Activated CD8-positive, alpha-beta T cell treated with anti-CD3 and anti-CD28 coated beads for 36 hours (primary cell): ENCODE measurements at places on chromosomes 1 and 21.
A peak's percentile ranks its signal among the peaks of the same experiment; 100 is the strongest.

GRCh38 chr1:68906431-68906830 is 409.5 kb upstream of the DEPDC1 start:
- DNase-seq = no peak

GRCh38 chr1:54865238-54866073 is 21.5 kb downstream of the DHCR24 start:
- no peak for DNase-seq

GRCh38 chr1:225228871-225229303 is 199.0 kb downstream of the LBR start:
- no peak for DNase-seq

GRCh38 chr1:26677306-26678115 is 18.3 kb upstream of the ARID1A start:
- peak; percentile 75 for DNase-seq

GRCh38 chr1:206725109-206725963 is 40.6 kb downstream of the MAPKAPK2 start:
- DNase-seq = peak; percentile 83

DNA sequence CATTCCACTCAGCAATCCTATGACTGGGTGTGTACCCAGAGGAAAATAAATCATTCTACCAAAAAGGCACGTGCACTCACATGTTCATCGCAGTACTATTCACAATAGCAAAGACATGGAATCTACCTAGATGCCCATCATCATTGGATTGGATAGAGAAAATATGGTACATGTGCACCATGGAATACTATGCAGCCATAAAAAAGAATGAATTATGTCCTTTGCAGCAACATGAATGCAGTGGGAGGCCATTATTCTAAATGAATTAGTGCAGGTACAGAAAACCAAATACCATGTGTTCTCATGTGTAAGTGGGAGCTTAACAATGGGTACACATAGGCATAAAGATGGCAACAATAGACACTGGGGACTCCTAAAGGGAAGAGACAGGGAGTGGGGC is 39.9 kb upstream of the SLC35F3 start:
- no peak for DNase-seq

DNA sequence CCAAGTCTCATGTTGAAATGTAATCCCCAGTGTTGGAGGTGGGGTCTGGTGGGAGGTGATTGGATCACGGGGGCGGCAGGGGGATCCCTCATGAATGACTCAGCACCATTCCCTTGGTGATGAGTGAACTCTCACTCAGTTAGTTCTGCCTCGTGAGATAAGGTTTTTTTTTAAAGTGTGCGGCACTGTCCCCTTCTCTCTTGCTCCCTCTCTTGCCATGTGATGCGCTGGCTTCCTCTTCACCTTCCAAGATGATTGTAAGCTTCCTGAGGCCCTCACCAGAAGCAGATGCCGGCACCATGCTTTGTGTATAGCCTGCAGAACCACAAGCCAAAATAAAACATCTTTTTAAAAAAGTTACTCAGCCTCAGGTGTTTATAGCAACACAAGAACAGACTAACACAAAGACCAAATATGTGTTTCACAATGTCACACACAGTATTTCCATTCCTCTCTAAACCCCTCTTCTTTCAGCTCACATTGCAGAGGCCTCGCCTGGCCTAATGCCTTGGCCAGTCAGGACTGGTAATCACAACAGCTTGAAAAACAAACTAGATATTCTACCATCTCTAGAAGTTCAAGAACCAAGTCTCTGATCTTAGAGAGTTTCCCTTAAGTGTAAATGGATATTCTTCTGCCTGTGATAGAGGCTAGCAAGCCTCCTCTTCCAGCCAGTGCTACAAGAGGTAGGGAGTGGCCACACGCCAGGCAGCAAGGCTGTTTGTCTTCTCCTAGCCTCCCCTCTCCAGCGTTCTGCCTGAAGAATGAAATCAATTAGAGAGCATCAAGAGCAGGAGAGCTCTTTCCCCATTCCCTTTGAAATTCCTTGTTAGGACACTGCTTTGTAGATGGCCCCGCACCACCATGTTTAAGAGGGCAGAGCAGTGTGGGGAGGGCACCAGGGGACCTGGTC is 19.6 kb upstream of the RAP1A start:
- peak; percentile 48 for DNase-seq

DNA sequence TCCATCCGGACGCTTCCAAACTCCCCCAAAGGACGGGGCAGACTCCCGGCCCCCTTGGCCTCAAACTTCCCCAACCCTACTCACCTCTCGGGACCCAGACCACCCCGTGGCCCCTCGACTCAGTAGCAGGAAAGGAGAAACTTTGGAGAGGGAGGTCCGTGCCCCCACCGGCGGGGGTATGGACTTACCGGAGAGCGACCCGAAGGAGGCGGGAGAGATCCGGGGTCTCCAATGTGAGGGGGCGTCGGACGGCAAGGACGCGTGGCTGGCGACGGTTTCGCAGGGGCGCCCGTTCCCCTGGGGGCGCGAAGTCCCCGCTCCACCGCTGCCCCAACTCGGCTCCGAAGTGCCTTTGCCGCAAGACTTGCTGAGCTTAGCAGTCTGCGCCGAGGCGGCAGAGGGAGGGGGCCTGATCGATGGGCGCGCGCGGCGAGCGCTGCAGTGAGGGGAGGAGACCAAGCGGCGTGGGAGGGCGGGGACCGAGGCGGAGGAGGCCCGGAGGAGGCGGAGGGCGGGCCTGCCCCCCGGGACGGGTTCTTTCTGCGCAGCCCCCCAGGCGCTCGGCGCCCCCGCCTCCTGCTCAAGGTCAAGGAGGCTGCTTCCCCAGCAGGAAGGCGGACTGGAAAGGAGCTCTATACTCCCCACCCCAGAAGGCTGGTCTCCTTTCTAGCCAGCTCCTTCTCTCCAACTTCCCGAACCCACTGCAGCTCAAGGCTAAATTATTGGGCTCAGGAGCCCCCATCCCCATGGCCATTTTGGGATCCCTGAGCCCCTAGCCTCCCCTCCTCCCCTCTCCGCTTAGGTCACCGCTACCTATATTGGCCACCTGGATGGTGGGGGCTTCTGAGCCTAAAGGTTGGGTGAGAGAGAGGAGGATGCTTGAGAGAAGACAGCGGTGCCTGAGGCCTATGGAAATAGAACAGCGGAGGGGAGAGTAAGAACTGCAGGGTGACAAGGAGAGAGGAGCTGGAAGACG is at the start of gene SYT2:
Gene SYT2, minus strand, starts transcription at position 385 of the 976 bp plus-strand sequence. CDS start 104,682 bp downstream, outside the sequence.
- DNase-seq = peak; percentile 24

DNA sequence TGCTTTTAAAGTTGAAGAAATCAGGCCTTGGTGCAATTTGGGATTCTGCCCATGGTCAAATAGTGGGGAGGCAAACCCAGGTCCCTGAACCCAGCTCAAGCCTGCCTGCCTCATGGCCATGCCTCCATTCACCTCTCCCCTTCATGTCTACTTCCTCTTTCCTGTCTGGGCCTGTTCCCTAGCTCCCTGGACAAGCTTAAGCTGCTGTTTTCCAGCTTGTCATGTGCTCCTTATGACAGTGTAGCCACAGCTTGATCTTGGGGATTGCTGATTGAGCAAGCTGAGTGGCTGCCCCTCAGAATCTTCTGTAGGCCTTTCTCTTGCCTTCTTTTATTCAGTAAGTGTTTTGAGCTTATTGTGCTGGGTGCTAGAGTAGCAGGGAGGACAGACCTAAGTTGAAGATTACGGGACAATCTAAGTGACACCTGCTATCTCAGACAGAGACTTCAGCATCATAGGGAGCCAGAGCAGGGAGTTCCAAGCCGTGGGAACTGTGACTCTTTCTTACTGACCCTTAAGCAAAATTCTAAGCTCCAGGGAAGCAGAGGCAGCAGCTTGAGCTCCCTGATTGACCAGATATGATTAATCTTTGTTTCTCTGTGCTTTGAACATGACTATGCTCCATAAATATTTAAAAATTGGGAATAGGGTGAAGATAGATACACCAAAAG is 520 bp upstream of the MR1 start:
- peak; percentile 24 for DNase-seq

DNA sequence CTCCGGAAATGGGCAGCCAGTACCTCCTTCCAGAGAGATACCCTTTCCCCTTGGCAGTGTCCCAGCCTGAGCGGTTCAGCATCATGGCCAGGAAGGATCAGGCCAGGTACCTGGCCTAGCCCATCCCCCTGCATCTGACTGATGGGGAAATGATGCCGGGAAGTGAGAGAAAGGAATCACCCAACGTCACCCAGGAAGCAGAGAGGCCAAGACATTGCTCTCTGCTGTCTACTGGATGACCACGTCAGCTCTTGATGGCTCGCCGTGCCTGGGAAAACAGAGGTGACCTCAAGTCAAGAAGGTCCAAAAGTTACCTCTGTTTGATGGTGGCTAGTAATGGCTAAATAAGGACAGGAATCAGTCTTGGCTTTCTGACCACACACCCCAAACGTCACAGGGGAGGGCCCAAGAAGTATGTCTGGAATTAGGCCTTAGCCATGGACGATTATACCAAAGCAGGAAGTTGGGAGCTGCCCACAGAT is 79.0 kb downstream of the MRPL37 start:
- no peak for DNase-seq

- no peak for DNase-seq
Measured at GRCh38 chr21:36705679-36706481, 7.0 kb downstream of the SIM2 start.

GRCh38 chr1:67674260-67675011 is 10.6 kb upstream of the GADD45A start:
- peak; percentile 80 for DNase-seq

DNA sequence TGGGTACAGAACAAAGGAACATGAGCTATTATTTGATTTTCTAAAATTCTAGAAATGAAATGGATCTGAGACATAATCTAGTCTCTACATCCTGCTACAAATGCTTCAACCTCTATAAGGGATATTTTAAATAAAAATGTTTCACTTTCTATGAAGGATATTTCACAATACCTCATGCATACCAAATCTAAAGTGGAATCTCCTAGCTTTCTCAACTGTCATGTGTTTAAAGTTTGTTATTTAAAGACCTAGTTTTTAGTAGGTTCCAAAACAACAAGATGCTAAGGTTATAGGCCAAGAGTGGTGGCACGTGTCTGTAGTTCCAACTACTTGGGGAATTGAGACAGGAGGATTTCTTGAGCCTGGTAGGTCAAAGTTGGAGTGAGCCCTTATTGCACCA is 47.6 kb downstream of the KDM5B start:
- no peak for DNase-seq

GRCh38 chr21:26920055-26920454 is 46.8 kb downstream of the ADAMTS5 start:
- no peak for DNase-seq

DNA sequence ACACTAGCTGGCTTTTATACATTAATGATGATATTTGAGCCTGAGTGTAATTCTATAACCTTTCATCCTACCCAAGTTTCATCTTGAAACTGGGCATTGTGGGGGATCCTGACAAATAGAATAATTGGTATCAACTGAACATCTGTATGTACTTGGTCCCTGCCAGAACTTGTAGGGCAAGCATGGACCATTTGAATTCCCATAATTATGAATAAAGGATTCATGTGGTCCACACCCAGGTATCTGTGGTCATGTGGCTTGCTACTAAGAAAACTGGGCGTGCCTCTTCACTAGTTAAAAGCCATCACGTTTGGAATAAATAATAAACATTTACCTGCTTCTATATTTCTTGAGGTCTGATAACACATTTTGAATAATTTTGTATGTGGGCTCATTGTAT is 20.6 kb upstream of the VTCN1 start:
- DNase-seq = no peak

- peak; percentile 58 for DNase-seq
Measured at GRCh38 chr1:3483801-3484444, 29.5 kb downstream of the ARHGEF16 start.

- DNase-seq = no peak
Measured at GRCh38 chr1:201448990-201449389, 20.0 kb downstream of the PHLDA3 start.

DNA sequence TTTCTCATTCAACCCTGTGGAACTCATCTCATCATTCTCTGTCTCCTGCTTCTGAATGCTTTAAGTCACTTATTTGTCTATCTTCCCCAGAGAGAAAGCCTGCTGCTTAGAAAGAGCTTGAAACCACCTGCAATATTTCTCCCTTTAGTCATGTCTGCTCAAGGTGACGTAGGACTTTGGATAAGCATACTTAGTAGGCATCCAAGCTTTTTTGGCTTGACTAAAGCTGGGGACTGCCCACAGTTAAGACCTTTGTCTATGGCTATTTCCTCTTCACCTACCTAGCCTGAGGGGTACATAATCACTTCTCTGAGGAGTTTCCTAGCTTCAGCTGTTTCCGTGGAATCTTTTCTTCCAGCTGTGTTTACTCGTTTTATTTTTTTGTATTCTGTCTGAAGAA is 665.8 kb upstream of the CAMK1G start:
- DNase-seq = no peak

- DNase-seq = no peak
Measured at GRCh38 chr1:243520831-243521230, 265.0 kb downstream of the SDCCAG8 start.

- peak; percentile 90 for DNase-seq
Measured at GRCh38 chr1:167627865-167628641, 2.0 kb upstream of the RCSD1 start.

DNA sequence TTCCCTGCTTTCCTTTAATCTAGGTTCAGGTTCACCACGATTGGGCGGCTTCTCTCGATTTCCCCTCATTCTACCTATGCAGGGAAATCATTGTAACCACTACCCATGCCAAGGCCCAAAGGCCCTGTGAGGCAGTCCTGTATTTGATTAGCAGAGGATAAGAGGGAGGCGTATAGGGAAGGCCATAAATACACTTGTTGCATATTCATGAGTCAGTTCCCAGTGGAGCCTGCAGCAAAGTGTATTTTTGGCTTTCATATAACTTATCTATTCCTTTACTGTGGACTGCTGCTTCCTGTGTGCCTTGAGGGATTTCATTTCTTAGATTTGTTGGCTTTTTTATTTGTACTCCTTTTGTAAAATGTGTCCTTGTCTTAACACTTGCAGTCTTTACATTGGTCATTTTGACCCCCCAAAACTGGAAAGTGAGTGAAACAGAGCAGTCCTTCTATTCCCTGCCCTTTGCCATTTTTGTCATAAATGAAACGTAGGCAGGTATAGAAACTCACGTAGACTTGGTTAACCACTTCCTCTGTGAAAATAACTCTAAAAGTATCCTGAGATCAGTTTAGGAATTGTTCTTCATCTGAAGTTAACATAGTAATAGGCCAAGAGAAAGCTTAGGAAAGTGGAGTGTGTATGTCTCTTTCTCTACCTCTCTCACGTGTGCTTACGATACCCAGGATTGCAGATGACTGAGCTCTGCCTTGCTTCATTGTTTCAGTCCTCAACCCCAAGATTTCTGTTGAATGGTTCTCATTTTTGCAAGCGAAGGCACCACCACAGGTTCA is 19.6 kb upstream of the KCNQ4 start:
- DNase-seq = peak; percentile 17

DNA sequence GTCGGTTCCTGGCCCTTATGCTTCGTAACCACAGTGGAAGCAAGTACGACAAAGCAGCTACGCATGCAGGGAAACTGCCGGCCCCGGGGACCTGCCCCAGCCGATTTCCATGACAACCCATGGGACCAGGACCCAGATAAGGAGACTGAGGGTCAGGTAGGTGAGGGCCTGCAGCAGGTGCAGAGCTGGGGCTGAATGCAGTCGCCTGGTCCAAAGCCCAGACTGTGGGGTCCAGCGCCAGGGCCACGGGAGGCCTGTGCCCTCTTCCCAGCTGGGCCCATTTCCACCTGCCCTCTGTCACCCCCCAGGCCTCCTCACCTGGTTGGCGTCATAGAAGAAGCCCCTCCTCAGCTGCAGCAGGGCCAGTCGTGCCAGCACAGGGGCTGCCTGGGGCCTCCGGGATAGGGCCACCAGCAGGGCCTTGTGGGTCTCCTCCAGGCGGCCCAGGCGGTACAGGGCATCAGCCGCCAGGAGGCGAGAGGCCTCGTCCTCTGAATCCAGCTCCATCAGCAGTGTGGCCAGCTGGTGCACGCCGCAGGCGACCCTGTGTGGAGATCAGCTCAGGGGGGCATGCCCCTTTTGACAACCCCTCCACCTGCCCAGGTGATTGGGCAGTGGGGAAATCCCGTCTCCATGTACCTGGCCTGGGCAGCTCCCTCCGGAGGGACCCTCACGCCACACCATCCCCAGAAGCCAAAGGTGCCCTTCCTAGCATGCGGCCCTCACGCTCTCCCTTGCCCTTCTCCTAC is 14.2 kb downstream of the TTC34 start:
- DNase-seq = no peak
